ENCODE measurements at places on chromosomes 4 and X. TPM values are rescaled to one million over a fixed set of nuclear protein-coding genes. Genes with fewer than 3 reads are reported as not detected.
A peak's percentile ranks its signal among the peaks of the same experiment; 100 is the strongest.

GRSF1 gene
- total RNA-seq, result 65.4 TPM

ZCCHC18 gene
- 1.7 TPM for total RNA-seq

MAGEB6 gene
- total RNA-seq, result not detected

XAGE1A gene
- not detected for total RNA-seq

PLP1 gene
- 51.5 TPM for total RNA-seq

FRMPD4 gene
- 1.3 TPM for total RNA-seq

PDZD4 gene
- 36.8 TPM for total RNA-seq

DNA sequence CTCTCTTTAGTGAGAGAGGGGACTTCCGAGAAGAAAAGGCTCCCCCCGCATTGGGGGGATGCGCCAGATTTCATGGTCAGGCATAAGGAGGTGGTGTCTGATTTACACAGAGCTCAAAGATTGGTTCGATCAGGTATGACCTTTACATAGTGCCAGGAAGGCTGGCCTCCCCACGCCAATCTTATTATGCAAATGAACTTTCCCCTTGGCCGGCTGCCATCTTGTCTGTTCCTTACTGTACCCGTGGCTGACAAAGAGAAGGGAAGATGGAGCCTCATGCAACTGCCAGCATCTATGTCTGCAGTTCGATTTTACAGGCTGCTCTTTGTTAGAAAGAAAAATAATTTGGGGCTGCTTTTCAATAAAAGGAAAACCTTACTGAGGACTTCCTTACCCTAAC, 197.2 kb downstream of the GPM6A start:
- ATAC-seq, result no peak

GRCh38 chr4:139875411-139875825, 209.8 kb downstream of the MGST2 start:
- ATAC-seq, result no peak

DNA sequence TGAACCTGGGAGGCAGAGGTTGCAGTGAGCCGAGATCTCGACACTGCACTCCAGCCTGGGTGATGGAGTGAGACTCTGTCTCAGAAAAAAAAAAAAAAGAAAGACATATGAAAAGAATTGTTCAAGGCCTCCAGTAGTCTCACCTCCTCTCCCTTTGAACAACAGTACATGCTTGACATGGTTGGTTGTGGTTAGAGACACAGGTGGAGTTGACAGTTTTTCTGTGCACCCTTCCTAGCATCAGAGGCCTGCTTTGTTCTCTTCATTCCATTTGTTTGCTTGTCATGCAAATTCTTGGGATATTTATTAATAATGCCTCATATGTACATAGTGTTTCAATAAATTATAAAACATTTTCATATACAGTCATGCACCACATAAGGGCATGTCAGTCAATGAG, 18.3 kb upstream of the PDCL2 start:
- no peak for ATAC-seq

GRCh38 chr4:998096-998691, 5.0 kb upstream of the SLC26A1 start:
- ATAC-seq, result no peak

GRCh38 chr4:112214390-112215264, 17.0 kb upstream of the AP1AR start:
- no peak for ATAC-seq

GRCh38 chrX:109839694-109840567, 106.9 kb upstream of the ACSL4 start:
- peak; percentile 9 for ATAC-seq

GRCh38 chr4:98519268-98519977, 139.0 kb downstream of the TSPAN5 start:
- ATAC-seq, result no peak

DNA sequence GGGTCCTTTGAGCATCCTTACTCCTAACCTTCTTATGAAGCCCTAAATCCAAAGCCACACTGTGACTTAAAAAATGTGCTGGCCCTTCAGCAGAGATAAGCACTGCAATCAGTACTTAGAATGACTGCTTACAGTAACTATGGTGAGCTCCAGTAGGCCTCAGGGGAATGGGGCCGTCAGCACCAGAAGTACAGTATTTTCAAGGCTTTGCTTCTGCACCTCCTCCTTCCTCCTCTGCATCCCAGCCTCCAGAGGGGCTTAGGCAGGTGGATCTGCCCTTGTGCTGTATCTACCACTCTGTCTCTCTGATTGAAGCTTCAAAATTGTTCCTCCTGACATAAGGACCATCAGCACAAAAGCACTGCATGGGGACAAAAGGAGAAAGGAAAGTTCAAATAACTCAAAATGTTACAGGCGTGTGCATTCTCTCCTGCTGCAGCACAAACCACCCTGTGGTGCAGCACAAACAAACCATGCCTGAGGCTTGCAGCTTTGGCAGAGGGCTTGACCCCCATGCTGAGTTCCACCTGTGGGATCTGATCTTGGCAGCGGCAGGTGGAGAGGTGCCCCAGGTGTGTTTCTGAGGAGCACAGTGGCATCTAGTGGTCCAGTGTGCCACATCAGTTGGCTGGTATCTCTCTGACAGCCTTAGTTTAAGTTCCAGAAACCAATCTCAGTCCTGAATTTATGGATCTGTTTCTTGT, 164.7 kb downstream of the SOWAHB start:
- ATAC-seq, result no peak

GRCh38 chrX:72115380-72115779, 16.3 kb downstream of the RTL5 start:
- no peak for ATAC-seq

DNA sequence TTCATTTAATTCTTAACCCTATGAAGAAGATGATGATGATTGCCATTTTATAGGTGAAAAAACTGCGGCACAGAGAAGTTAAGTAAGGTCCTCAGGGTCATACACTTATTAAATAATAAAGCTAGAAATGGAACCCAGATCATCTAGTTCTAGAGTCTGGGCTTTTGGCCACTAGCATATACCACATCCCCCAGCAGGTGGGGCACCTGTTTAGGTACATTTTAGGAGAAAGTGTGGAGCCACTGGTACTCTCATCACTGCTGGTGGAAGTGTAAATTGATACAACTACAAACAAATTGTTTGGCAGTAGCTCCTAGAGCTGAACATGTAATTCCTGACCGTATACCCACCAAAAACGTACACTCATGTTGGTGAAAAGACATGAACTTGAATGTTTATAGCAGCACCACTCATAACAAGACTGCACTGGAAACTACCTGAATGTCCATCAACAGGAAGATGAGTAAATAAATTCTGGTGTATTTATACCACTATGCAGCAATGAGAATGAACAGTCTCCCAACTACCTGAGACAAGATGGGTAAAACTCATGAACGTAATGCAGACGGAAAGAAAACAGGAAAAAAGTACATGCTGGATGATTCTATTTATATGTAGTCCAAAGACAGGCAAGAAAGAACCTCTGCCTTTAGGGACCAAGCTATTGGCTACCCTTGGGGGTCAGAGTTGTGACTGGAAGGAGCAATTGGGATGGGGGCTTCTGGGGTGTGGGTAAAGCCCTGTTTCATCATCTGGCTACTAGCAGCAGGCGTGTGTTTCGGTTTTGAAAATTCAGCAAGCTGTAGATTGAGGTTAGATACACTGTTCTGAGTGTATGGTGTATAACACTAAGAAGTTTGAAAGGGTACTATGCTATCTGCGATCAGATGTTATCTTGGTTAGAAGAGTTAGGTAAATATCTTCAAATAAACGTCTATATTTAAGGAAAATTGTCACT, 72.3 kb upstream of the ADGRG2 start:
- ATAC-seq, result no peak

DNA sequence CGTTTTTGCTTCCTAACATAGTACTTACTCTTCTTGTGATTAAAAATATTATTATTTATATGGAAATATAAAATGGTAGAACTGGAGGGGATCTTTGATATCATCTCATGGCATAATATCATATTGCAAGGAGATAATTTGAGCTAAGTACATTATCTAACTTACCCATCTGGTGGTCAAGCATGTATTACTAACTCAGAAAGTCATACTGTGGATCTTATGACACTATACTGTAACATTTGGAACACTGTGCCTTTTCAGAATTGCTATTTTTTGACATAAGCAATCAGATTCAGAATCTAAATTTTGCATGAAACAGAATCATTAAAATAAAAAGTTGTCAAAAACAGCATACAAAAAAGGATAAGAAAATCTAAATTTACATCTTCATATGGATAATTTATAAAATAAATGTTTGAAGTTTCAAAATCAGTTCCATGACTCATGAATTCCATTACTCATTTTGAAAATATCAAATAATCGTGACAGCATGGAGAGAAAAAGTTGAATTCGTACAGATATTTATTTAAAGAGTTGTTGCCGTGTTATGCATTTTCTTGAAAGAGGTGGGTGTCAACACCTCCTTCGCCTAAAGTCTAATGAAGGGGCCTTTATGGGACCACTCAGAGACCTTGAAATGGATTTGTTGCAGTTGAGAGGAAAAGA, 928.1 kb downstream of the PDHA2 start:
- ATAC-seq, result no peak

GRCh38 chrX:129461801-129462456, 61.4 kb downstream of the SMARCA1 start:
- ATAC-seq, result no peak

- ATAC-seq, result no peak
These were observed 54.2 kb downstream of the CASP6 start for GRCh38 chr4:109648997-109649575.
